OCI-M1 (cell line): ENCODE measurements at places on chromosomes 12 and 14.
A peak's percentile ranks its signal among the peaks of the same experiment; 100 is the strongest.

DNA sequence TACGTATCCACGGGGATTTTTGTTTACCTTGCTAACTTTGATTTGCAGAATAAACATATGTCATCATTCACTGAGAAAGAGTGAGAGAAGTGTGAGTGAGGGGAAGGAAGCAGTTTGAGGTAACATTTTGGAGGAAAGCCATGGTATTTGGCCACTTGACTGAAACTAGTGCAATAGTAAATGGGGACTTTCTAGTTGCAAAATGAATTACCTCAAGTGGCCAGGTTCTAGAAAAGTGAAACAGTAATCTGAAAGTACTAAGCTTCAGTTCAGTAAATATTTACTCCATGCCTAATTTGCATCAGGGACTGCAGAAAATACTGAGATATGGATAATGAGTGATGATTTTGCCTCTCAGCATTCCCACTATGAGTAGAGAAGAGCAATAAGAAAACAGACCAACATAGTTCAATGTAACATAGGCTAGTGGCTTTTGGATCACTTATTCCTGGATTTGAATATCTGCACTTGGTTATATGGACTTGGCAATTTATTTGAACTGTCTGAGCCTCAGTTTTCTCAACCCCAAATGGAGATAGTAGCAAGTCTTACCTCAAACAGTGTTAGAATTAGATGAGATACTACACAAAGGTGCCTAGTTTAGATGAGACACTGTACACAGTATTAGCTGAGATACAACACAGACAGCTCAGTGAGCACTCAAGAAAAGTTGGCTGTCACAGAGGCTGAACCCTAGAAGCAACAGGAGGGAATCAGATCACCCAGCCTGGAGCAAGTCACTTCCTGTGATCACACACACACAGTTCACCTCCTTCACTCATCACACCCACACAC lies 439.1 kb downstream of the NPAS3 start:
- no peak for DNase-seq

- DNase-seq: no peak
Measured at GRCh38 chr14:23063601-23064000, 6.3 kb upstream of the CDH24 start.

- peak; percentile 12 for DNase-seq
Measured at GRCh38 chr12:68532204-68532886, 78.4 kb upstream of the RAP1B start.

DNA sequence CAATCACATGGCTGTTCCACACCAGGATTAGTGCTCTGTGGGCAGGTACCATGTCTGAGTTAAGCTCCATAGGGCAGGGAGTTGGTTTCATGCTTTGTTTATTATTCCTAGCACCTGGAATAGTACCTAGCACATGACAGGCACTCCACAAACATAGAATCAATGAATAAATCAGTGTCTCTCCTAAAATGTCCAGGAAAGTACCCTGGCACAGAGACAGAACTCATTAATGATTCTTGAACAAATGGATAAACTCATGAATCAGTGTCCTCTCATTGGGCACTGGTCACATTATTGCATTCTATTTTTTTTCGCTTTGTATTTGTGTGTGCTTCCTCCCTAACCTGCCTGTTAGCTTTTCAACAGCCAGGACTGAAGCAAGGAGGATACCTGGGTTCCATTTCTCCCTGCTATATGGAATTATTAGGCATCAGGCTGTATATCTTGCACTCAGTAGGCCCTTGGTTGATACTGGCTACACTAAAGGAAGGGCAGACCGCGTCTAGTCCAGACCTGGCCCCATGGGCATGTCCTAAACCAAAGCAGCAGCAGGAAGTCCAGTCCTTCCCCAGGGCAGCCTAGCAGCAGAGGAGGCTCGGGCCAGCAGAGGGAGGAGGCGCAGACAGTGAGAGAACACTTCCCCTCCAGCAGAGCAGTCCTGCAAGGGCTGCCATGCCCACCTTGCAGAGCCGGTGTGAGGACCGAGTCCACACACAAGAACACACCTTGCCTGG lies 18.4 kb downstream of the HDAC7 start:
- no peak for DNase-seq

- peak; percentile 23 for DNase-seq
Measured at GRCh38 chr12:4243091-4243490, 30.5 kb upstream of the CCND2 start.

DNA sequence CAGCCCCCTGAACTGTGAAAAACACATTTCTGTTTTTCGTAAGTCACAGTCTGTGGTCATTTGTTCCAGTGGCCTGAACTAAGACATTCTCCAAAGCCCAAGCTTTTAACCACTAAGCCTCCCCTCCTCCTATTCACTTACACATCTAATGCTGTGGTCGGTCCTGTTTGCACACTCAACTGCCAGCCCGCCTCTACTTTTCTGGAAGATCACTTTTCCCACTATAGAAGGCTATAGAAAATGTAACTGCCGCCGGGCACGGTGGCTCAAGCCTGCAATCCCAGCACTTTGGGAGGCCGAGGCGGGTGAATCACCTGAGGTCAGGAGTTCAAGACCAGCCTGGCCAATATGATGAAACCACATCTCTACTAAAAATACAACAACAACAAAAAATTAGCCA lies 524.7 kb upstream of the TMEM132C start:
- DNase-seq: no peak

DNA sequence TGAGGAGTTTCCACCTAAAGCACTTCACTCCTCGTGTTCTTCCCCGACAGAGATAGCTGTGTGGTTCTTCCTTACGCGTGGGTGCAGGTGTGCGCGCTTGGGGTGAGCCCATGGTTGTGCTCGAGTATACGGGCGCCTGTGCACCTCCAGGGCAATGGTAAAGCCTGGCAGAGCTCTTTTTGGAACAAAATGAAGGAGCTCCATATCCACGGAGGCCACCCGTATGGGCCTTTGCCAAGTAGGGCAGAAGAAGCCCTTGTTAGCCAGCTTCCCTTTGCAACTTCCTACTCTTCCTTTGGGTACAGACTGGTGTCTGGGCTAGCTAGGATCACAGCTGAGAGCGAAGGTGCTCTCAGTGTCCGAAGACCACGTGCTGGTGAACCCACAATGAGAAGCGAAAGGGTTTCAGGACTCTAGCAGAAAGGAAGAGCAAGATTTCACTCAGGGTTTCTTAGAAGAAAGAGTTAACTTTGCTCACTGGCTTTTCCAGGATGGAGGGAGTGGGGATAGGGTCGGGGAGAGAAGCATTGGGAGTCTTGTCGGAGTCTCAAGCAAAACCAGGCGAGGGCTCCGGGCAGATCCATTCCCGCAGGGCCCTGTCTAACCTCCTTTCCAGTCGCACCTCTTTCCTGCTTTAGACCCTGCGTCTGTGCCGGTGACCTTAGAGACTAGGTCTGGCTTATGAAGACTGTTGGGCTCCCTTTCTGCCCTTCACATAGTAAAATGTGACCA lies 960 bp upstream of the LRFN5 start:
- DNase-seq: no peak

- no peak for DNase-seq
Measured at GRCh38 chr14:76716285-76716684, 45.0 kb upstream of the VASH1 start.

- DNase-seq: peak; percentile 22
Measured at GRCh38 chr12:111942557-111942956, 70.4 kb downstream of the TMEM116 start.

GRCh38 chr12:132227782-132228475 lies 83.7 kb downstream of the NOC4L start:
- DNase-seq: no peak

DNA sequence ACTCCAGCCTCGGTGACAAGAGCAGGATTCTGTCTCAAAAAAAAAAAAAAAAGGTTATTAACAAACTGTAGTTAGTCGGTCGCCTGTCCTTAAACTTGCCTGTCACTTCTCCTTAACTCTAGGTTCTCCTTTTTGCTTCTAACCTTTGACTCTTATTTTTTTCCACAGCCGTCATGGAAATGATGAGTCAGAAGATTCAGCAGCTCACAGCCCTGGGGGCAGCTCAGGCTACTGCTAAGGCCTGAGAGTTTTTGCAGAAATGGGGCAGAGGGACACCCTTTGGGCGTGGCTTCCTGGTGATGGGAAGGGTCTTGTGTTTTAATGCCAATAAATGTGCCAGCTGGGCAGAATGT lies 418 bp upstream of the MYG1 start:
- DNase-seq: peak; percentile 87

DNA sequence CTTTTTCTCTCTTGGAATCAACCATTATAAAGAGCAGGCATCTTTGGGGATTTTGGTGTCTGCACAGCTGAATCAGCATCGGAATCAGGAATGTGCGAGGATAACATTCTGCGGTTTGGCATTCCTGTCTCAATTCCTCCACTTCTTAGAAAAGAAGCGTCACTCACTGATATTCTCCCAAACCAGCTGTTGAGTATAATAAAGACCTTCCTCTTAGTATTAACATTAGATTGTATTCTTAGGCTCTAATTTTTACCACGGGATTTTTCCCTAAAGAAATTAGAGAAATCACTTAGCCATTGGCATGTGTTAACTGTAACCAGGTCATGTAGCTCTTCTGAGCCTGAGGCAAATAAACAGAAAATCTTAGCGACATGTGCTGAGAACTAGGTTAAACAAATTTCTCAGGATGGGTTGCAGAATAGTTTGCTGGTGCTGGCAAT lies 128.7 kb downstream of the TMX1 start:
- no peak for DNase-seq

GRCh38 chr14:25122843-25123242 lies 72.9 kb upstream of the STXBP6 start:
- DNase-seq: no peak

DNA sequence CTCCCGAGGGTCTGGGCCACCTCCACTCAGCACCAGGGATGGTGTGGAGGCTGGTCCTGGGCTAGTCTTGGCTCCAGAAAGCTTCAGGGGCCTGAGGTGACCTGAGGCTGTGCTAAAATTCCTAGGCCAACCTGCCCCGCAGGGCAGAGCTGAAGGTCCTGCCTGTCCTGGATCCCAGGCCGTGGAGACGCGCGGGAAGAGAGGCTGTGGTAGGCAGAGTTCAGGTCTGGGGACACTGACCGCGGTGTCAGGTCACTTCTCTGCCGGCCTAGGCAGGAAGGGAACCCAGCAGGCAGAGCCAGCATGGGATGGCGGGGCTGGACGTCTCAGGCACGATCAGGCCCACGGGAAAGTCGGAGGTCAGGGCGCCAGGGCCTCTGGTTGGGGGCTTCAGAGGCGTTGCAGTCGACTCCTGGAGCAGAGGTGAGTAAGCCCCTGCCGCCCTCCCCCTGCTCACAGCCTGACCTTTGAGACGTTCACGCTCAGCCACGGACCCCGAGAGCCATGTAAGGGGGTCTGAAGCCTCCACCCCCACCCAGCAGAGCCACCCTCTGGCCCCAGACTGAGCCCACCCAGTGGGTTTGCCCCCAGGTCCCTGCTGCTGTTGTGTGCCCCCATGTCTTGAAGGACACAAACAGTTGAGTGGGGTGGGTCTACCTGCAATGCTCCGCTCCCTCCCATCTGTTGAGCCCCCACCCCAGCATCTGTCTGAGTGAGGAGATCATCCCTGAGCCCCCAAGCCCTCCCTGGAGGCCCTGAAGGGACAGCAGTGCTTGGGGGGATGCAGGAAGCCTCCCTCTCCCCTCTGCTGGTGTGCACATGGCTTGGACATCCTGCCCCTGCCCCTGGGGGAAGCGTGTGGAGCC lies 142.7 kb downstream of the KIF26A start:
- no peak for DNase-seq

GRCh38 chr14:101947577-101947903 lies 16.8 kb upstream of the DYNC1H1 start:
- DNase-seq: no peak

- DNase-seq: no peak
Measured at GRCh38 chr12:51866762-51867161, 18.2 kb upstream of the FIGNL2 start.

DNA sequence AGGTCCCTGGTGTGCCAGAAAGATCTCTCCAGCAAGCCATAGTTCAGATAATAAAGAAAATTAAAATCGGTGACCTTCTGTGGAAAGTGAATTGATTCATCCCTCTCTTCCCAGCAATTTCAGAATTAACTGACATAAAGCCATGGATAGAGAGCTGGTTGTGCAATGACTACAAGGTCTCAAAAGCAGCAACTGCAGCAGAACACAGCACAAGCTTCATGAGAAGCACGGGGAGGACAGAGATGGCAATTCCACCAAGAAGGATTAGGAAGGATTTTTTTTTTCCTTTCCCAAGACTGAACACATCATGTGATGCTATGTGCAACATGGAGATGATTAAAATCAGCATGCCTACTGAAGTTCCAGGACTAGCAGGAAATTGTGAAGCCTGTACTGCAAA lies 154.9 kb upstream of the PLEKHG7 start:
- no peak for DNase-seq

- DNase-seq: peak; percentile 77
Measured at GRCh38 chr12:88944397-88944796, 364.1 kb upstream of the KITLG start.
